ENCODE measurements at places on chromosomes 5 and 9.

- DNase-seq: no peak
These were observed 40.4 kb downstream of the BASP1 start for GRCh38 chr5:17257705-17258273.

GRCh38 chr5:136062366-136063274, 33.8 kb downstream of the TGFBI start:
- DNase-seq: peak; percentile 38

DNA sequence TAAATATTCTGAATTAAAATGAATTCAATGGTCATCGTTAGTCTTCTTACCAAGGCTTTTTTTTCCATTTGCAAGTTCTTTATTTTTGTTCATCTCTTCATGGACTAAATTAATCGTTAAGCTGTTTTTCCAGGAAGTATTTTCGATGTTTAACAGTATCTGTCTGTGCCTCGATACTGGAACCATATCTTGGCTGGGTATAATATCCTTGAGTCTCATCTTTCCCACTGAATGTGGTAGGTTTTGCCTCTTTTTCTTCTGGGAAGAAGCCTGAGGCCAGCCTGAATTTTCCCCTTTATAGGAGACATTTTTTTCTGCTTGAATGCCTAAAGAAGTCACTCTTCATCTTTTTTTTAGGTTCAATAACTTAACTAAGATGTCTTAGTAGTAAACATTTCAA, 4.0 kb upstream of the SEPTIN8 start:
- no peak for DNase-seq

DNA sequence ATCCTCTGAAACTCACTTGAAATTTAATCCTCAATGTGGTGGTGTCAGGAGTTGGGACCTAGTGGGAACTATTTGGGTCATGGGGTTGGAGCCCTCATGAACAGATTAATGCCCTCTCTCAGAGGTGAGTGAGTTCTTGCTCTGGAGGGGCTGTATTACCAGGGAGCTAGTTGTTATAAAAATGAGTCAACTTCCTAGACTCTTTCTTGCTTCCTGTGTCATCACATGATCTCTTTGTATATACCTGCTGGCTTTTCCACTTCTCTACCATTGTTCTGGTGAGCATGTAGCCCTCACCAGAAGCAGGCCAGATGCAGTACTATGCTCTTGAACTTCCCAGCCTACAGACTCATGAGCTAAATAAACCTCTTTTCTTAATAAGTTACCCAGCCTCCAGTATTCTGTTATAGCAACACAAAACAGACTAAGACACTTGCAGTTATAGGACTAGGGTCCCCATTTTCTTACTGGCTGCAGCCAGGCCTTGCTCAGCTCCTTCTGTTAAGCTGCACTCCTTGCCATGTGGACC, 127.5 kb downstream of the SUSD1 start:
- no peak for DNase-seq

GRCh38 chr5:143837306-143837848, 25.4 kb downstream of the HMHB1 start:
- no peak for DNase-seq

DNA sequence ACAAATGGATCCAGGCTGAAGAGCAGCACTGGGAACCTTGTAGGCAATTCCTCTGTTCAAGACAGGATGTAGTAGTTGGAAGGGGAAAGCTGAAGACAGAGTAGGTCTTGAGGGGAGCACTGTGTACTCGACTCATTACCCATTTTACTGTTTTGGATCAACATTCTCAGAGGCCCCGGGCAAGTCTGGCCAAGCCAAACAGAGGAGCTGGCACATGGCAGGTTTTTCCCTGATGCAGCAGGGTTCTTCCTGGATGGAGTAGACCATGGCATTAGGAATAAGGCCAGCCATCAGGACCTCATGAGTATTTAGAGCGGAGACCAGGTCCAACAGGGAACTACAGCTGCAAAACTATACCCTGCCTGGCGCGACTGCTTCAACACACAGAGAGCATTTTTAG, 4.4 kb downstream of the SVEP1 start:
- DNase-seq: no peak

- no peak for DNase-seq
These were observed 2.5 kb downstream of the ENTPD8 start for GRCh38 chr9:137438591-137439157.

GRCh38 chr9:88746029-88746742, 211.2 kb downstream of the NXNL2 start:
- DNase-seq: no peak

GRCh38 chr5:423626-424261, 19.2 kb upstream of the EXOC3 start:
- DNase-seq: no peak

- DNase-seq: no peak
These were observed 80.5 kb upstream of the TNFSF8 start for GRCh38 chr9:115010874-115011273.

DNA sequence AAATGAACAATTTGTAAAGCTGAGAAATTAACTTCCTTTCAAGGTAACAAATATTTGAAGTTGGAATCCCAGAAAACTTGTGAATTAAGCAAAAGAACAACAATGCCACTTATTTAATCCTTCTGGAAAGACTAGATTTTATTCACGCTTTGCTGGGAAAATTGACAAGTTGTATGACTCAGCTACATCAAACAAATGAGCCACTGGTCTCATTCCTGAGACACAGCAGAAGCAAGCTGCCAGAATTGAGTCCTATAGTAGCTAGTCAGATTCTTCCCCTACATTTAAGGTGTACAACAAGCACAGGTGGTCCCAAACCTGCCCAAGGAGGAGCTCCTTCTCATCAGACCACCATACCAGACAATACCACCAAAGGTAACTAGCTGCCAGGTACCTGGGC, 280.7 kb downstream of the SPOCK1 start:
- no peak for DNase-seq

GRCh38 chr5:68368311-68369022, 152.9 kb downstream of the PIK3R1 start:
- DNase-seq: no peak

DNA sequence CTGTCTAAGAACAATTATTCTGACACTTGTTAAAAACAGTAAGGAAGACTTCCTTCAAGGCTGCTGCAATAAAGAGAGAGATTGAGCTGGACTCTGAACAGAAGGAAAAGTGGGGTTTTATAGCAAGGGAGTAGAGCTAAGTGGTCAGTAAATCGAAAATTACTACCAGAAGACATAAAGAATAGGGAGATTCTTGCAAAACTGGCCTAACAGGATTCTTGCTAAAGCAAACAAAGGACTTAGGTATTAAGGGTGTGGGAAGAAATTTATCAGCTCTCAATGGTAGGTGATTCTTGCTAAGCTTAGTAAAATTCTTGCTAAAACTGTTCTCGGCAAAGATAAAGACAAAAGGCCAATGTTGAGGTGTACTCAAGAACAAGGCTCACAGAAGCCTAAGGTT, 300.5 kb downstream of the SLCO4C1 start:
- no peak for DNase-seq

DNA sequence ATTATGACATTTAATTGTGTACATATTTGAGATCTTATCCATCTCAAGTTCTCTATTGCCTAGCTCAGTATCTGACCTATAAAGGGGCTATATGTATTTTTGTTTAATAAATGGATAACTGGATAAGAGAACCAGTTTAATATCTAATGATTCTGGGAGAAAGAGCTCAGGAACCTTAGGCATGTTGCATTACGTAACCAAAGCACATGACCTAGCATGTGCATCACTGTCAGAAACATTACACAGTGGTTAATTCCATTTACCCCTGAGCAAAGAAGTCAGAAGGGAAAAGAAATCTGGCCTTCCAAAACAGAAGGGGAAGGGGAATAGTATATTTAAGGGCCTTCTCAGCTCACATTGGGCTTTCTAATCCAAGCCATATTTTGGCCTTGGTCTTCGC, 12.3 kb downstream of the PAPPA start:
- DNase-seq: no peak

GRCh38 chr5:175285261-175285660, 158.7 kb downstream of the DRD1 start:
- peak; percentile 23 for DNase-seq

DNA sequence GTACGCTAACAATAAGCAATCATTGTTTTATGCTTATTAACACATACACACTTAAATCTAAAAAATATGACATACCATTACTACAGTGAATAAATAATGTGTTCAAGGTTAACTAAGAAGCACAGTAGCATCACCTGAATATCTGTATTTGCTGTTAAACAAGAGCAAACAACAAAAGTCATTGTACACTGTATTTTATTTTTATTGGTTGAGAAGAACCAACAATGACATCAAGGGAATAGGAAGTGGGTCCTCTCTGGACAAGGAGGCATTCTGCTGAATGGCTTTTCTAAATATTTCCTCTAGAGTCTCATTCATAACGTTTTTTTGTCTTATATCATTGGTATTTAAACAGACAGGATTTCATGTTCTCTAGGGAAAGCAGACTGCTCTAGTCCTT, 460.4 kb downstream of the CDH9 start:
- DNase-seq: no peak

DNA sequence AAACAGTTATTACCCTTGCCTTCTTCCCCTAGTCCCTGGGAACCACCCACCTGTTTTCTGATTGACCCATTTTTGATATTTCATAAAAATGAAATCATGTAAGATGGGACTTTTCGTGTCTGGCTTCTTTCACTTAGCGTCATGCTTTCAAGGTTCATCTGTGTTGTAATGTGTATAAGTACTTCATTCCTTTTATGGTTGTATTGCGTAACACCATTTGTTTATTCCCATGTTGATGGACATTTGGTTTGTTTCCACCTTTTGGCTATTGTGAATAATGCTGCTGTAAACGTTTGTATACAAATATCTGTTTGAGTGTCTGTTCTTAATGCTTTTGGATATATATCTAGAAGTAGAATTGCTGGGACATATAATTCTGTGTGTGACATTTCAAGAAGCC, 650.1 kb upstream of the COX7C start:
- no peak for DNase-seq

- DNase-seq: no peak
These were observed 779 bp upstream of the VCAN start for GRCh38 chr5:83470526-83471404.

- peak; percentile 36 for DNase-seq
These were observed 117.2 kb downstream of the INVS start for GRCh38 chr9:100216178-100216787.

DNA sequence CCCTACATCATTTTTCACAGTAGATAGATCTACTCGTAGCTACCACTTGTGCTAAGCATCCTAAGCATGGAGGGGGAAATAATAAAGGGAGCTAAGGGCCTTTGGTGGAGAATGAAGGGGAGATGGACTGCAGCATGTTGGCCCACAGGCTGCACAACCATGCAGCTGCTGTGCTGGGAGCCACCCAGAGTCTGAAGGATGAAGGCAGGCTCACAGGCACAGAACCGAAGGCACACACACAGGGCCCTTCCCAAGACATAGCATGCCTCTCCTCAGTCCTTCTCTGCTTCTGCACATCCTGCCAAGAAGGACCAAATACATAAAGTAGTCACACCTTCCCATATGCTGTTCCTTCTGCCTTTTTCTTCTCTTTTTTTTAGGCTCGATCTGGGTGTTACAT, 6.6 kb downstream of the FAM193B start:
- DNase-seq: no peak
